ENCODE measurements at places on chromosomes 4 and X. TPM values are rescaled to one million over a fixed set of nuclear protein-coding genes. Genes with fewer than 3 reads are reported as not detected.

Gene NPY2R
- not detected for total RNA-seq

GRCh38 chr4:15541941-15542340 is 72.3 kb downstream of the CC2D2A start:
- no peak for DNase-seq

DNA sequence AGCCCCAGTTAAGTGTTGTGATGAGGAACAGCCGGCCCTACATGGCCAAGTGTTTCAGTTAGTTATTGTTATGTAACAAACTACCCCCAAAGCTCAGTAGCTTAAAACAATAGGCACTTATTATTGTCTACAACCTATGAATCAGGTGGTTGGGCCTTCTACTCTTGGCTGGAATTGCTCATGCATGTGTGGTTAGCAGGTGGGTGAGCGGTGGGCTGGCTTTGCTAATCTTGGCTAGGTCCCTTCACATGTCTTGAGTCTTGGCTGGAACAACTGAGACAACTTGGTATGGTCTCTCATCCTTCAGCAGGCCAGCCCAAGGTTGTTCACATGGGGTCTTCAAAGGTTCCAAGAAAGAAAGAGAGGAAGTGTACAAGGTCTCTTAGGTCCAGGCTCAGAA is 54.5 kb upstream of the CHRNA9 start:
- no peak for DNase-seq

- no peak for DNase-seq
Measured at GRCh38 chrX:103149652-103150051, 56.7 kb upstream of the NXF3 start.
